ENCODE measurements at places on chromosomes 6 and 20.

DNA sequence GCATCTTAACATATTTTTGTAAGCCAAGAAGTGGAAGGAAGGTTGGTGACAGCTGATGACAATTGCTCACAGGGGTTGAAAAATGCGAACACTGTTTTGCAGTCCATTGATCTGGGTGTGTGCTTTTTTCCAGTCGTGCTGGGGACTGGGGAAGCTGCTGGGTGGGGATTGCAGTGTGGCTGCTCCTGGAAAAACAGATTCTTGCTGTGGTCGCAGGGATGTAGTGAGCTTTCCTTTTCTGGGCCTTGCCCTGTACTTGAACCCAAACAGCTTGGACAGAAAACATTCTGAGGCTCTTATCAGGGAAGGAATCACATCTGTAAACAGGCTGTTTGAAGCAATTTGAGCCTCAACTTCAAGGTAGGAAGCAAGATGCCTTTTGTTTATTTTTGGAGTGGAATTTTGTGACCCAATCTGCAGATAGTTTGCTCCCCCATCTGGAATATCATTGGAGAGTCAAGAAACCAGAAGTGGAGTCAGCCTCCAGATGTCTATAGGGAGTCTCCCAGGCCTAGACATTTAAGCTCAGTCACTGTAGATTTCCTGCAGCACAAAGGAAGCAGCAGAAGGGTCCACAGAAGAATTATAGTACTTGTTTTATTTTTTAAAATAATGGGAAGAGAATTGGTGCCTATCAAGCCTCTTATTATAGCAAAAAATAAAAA lies 279.2 kb upstream of the FERMT1 start:
- DNase-seq: no peak

- no peak for DNase-seq
These were observed 53.3 kb downstream of the KCNS1 start for GRCh38 chr20:45047581-45048119.

- no peak for DNase-seq
These were observed 53.1 kb upstream of the SLC32A1 start for GRCh38 chr20:38671186-38671585.

- DNase-seq: no peak
These were observed 108.1 kb upstream of the TRAF3IP2 start for GRCh38 chr6:111713811-111714210.

DNA sequence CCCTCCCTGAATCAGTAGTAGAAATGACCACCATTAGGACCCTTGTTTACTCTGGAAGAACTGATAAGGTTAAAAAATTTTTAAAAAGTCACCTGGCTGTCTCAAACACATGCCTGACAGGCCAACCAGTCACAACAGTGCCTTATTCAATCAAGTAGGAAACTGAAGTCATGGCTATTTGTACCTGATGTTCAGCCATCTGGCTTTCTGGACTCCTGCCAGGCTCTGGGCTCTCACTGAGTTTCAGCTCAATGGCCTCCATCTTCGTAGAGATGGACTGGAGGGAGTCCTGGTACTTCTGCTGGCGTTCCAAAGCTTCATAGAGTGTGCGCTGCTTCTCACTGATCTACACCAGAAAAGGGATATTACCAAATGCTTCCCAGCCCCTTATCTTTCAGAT lies 343.8 kb downstream of the SYNE1 start:
- peak; percentile 76 for DNase-seq

DNA sequence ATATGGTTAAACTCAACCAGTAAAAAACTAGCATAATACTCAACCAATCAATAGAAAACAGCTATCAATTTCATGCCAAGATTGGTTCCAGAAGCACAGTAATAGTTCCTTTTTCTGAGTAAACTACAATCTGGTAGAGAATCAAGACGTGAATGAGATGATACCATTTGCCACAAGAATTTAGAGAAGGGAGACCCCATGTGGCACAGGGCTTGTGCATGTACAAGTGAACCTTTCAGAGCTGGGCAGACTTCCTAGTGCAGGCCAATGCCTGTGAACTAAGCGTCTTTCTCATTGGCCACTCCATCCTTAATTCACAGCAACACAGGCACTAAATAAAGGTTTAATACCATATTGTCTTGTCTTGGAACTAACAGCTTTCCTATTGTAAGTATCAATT lies 213.5 kb downstream of the RFPL4B start:
- DNase-seq: peak; percentile 16

DNA sequence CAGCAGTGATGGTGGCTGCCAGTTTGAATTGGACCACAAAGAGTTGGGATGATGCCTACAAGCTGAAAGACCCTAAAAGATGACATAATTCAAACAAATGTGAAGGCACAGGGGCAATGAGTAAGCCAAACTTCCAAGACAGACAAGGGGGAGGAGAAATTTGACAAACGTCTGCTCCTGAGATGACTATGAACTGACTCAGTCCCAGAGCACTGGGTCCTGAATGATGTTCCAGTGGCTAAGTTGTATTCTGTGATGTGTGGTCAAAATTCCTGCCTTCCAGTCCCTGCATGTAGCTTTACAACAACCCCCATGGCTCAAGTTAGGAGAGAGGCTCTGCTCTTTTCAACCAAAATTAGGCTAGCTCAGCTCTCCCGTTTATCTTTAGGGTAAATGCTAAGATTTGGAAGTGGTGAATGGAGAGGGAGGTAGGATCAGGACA lies 86.1 kb upstream of the SIRPA start:
- no peak for DNase-seq

DNA sequence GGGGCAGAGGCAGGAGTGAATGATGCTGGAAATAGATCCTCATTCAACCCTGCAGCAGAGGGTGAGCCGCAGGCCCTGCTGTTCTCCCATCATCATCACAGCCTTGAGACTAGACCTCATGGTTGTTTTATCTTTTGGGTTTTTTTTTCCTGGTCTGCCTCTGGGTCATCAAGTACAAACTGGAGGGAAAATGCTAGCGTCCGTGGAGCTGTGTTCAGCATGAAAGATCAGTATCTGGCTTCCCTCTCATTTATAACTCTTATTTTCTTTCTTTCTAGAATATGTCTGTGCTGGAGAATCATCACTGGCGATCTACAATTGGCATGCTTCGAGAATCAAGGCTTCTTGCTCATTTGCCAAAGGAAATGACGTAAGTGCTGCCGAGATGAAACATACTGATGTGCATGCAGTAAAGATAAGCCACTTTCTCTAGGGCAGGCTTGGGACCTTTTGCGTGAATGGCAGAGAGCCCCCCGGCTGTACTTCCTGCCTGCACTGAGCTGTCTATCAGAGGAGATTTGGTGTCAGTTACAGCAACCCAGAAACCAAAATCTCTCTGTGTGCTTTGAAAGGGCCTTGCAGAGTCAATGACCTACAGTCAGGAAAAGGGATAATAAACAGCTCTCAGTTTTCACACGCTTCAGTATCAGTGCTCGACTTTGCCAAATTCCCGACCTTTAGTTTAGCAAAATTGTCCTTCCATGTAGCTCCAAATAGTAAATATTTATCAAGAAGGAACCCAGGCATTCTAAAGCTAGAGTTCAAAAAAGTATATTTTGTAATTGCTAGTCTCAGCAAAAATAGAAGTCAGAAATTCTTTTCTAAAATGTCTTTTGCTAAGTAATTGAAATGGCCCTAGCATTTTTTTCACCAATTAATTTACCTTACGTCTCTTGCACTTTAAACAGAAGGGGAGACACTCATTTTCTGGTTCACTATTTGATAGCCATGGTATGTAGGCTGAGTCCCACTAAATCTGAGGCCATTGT lies 76.3 kb downstream of the MTFR2 start:
- DNase-seq: no peak

DNA sequence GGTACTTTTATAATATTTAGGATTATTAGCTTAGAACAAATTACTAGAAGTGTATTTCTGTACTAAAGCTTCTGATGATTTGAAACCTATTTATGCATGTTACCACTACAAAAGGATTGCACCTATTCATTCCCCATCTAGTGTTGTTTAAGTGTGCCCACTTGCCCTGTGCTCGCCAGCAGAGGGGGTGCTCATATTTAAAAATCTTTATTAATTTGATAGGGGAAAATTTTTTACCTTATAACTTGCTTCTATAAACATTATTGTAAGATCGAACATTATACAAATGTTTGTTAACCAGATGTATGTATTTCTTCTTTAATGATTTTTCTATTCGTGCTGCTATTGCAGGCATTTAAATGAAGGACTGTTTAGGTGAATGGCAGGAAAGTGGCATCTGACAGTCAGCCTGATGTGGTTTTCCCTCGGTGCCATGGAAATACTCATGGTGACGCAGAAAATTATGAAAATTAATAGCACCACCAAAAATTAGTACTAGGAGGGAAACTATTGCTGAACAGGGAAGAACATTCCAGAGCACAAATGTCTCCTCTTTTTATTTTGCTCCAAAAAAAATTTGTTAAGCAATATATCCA lies 44.1 kb upstream of the FNDC1 start:
- peak; percentile 18 for DNase-seq

All from NCI-H2171 treated with DMSO at 0.1 percent for 48 hours (cell line).